ENCODE measurements at places on chromosomes 12 and 14.

DNA sequence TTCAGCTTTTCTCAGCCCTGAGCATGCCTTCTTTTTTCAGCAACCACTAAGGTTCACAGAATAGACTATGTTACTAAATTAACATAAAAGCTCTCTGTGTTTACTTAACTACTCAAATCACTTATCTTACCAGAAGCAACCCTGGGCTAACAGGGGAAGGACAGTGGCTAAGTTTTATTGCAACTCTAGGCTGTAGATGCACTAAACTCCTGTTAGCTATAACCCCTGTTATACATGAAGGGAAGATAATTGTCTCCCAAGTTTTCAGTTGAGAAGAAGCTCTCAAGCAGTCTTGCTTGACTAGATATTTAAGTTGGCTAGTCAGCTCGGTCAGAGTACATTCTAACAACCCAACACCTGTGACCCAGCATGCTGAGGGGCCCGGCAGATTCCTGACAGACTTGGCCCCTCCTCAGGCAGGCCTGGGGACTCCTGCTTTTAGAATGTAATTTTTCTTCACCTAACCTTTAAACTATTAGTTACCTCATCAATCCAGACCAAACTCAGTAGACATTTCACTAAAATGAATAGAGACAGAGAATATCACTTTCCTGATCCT lies 464.5 kb downstream of the EGLN3 start:
- no peak for DNase-seq

GRCh38 chr14:91509083-91509877 lies 830 bp downstream of the PPP4R3A start:
- no peak for DNase-seq

DNA sequence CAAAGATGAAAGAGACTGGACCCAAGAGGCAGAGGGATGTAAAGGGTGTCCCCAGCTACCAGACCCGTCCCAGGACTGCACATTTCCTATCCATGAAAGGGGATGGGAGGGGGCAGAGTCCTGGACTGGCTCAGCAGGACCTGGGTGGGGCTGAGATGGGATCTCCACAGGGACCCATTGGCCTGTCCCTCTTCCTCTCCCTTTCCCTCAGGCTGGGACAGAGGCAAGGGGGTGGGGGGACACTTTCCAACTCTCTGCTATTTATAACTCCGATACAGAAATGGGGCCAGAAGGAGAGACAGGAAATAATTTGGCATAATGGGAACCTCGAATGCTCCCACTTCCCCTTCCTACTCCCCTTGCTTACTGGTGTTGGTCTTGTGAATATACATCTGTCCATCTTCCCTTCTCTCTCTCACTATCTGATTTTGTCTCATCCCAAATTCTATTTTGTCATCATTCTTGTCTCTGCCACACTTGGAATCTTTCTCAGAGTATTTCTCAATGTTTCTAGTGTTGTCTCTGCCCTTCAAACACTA lies 1.1 kb upstream of the ITGA7 start:
- no peak for DNase-seq

- no peak for DNase-seq
Observed at GRCh38 chr14:51538973-51539372, 112.7 kb upstream of the FRMD6 start.

GRCh38 chr12:49201595-49202295 lies 12.9 kb upstream of the TUBA1A start:
- peak; percentile 63 for DNase-seq

GRCh38 chr12:96751626-96752025 lies 155.4 kb upstream of the NEDD1 start:
- DNase-seq, result no peak

DNA sequence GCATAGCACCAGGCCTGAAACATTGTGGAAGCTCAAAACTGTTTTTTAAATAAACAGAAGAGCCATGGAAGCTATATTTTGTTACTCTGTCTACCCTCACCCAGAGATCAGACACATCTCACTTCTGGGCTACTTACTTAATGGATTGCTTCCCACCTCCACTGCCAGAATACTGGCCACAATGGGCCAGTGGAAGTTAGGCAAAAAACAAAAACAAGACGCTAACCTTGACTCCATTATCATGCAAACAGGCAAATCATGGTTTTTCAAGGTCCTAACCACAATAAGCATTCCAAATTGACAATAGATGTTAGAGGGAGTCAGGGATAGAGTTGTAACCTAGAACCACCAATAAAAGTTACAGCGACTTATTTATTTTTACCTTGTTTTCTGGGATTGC lies 52.7 kb upstream of the PTCSC3 start:
- no peak for DNase-seq

DNA sequence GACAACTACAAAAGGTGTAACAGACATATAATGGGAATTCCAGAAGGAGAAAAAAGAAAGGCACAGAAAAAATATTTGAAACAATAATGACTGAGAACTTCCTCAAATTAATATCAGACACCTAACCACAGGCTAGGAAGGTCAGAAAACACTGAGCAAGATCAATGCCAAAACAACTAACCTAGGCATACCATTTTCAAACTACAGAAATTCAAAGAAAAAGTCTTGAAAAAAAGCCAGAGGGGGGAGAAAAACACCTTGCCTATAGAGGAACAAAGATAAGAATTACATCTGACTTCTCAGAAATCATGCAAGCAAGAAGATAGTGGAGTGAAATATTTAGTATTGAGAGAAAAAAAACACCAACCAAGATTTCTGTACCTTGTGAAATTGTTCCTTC lies 77.8 kb downstream of the RIN3 start:
- no peak for DNase-seq

- DNase-seq, result no peak
Observed at GRCh38 chr14:28130610-28131284, 635.8 kb upstream of the FOXG1 start.

- no peak for DNase-seq
Observed at GRCh38 chr14:54671537-54671936, 104.6 kb downstream of the SAMD4A start.

DNA sequence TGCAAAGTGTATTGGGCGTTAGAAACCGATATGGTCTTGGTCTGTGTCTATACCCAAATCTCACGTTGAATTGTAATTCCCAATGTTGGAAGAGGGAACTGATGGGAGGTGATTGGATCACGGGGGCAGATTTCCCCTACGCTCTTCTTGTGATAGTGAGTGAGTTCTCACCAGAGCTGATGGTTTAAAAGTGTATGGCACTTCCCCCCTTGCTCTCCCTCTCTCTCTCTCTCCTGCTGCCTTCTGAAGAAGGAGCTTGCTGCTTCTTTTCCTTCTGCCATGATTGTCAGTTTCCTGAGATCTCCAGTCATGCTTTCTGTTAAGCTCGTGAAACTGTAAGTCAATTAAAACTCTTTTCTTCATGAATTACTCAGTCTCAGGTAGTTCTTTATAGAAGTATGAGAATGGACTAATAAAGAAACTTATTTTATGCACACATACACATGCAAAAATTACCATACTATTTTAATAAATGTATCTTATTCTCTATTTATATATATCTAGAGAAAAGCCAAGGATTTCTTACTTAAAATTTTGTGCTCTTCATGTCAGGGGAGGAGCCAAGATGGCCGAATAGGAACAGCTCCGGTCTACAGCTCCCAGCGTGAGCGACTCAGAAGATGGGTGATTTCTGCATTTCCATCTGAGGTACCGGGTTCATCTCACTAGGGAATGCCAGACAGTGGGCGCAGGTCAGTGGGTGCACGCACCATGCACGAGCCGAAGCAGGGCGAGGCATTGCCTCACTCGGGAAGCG lies 1891.0 kb upstream of the FLRT2 start:
- no peak for DNase-seq

GRCh38 chr14:64938972-64939816 lies 3.4 kb downstream of the GPX2 start:
- DNase-seq, result no peak

GRCh38 chr14:64117671-64118402 lies 176.3 kb downstream of the ESR2 start:
- DNase-seq, result peak; percentile 69

GRCh38 chr12:32893458-32893857 lies 3.1 kb downstream of the PKP2 start:
- no peak for DNase-seq

DNA sequence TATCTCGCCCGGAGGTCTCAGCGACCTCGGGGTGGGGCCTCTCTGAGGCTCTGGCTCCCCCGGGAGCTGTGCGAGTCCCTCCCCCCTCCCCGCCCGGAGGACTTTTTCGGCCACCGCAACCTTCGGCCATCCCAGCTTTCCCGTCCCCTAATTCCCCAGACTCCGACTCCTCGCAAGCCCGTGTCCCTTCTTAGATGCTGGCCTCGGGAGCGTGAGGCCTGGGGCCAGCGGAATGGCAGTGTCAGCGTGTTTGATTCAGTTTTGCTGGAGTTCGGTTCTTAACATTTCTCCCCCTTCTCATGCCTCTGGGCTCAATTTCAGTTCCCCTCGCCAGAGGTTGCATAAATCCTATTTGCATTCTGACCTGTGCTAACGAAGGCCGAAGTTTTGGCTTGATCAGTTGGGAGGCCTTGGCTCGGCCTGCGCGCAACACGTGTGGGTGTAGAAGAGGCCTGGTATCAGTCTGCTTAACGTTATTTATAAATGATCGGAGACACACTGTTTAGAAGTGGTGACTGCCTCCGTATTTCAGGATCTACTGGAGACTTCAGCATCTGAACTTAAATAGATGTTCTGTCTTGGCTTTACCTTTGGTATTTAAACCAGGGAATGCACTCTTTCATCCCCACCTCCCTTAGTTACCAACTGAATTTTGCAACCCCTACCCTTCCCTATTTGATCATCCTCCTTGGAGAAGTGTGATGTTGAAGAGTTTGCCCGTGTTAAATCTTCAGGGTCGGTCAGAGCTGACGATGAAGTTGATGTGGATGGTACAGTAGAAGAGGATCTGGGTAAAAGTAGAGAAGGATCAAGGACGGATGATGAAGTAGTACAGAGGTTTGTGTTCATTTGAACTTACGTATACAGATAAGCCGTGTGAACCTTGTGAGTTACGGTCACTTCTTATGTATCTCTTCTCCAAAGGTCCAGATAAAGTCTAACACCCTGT lies 851 bp downstream of the HSP90B1 start:
- DNase-seq, result peak; percentile 19

DNA sequence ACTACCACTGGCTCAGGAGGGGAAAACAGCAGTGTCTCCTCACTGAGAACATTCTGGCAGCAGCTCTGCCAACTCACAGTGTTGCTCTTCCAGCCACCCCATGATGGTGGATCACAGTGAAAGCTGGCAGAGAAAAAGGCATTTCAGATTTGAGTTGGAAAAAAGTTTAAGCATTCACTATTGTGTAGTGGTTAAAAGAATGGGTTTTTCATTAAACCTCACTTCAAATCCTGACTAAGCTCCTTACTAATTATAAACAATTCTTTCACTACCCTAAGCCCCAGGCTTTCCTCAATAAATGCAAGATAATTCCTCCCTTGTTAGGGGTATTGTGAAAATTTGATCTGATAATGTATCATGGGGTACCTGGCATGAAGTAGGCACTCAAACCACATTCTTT lies 518.1 kb downstream of the SNAPC1 start:
- DNase-seq, result no peak

Measured in PC-3 (cell line).